ENCODE measurements at places on chromosomes 3 and 15. TPM values are rescaled to one million over a fixed set of nuclear protein-coding genes. Genes with fewer than 3 reads are reported as not detected.

- DNase-seq, result peak; percentile 12
Observed at GRCh38 chr3:61733876-61734275, 172.5 kb downstream of the PTPRG start.

DNA sequence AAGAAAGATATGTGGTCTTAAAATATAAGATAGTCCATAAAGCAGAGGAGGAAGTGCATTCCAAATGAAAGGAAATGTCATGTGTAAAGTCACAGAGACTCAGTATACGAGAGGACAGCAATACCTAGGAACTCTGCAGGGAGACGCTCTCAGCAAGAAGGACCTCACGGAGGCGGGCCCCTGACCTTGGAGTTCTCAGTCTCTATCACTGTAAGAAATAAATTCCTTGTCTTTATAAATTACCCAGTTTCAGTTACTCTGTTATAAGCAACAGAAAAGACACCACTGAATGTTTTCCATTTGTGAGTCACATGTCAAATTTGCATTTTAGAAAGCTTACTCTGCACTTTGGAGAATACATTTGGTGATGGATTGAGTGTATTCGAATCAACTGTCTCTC lies 140.6 kb downstream of the GBE1 start:
- DNase-seq, result no peak

DNA sequence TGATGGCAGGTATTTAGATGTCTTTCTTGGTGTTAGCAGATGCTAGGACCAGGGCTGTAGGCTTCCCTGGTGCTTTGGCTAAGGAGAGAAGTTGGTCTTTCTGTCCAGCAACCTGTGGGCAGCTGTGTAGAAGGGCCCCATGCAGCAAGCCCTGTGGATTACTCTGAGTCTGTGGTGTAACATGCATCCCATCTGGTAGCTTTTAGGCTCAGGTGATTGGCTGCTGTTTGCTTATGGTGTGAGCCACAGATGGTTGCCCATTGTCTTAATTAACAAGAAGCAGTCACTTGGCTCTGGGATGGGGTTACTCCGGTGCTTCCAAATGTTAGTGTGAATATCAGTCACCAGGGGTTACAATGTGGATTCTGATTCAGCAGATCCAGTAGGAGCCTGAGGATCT lies 368.6 kb upstream of the C2CD4B start:
- DNase-seq, result no peak

DNA sequence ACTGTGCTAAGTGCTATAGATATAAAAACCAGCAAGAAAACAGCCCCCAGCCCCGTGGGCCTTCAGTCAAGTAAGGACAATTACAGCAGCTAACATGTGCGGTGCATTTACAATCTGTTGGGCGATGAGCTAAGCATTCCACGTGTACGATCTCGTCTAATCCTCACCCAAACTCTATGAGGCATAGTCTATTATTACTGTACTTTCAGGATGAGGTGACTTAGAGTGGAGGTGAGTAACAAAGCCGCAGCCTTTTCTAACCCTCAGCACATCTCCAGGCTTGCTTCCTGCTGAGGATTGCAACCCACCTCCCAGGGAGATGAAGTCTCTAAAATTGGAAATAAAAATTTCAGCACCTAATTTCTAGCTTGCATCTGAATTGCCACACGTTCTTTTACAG lies 53.2 kb upstream of the MCF2L2 start:
- DNase-seq, result no peak

DNA sequence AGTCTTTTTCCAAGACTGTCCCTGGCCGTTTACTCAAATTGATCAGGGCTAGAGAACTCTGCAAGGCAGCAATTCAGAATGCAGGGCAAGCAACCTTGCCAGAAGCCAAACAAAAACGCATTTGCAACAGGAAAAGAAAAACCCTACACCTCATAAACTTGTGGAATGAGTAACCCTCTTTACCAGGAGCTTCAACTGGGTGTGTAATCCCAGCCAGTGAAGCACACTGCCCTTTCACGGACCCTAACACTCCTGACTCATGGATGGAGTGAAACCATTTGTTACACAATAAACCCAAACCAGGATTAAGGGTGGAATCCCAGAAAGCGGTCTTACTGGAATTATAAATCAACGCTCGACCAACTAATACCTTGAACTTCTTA lies 14.8 kb upstream of the LDHAL6B start:
- DNase-seq, result peak; percentile 99

GRCh38 chr3:32435911-32436815 lies 44.5 kb downstream of the CMTM7 start:
- no peak for DNase-seq

DNA sequence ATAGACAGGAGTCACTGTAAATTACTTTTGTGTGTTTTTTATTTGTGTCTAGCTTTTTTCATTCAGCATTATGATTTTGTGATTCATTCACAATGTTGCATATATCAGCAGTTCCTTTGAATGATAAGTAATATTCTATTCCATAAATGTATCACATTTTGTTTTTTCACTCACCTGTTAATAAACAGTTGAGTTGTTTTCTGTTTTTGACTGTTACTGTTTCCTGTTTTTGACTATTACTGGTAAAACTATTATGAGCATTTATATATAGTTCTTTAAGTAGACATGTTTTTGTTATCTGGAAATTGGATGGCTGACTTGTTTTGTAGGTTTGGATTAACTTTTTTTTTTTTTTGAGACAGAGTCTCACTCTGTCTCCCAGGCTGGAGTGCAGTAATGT lies 138.4 kb downstream of the RSRC1 start:
- DNase-seq, result no peak

GRCh38 chr3:179391906-179392305 lies 44.4 kb downstream of the MFN1 start:
- DNase-seq, result no peak

- no peak for DNase-seq
Observed at GRCh38 chr3:128439226-128439625, 27.5 kb downstream of the DNAJB8 start.

The GADL1 gene
- total RNA-seq, result not detected

The MYZAP gene
- 0.43 TPM for total RNA-seq

The OR5H2 gene
- not detected for total RNA-seq

The CYP1A2 gene
- not detected for total RNA-seq

The FAM240A gene
- total RNA-seq, result not detected

The VEPH1 gene
- total RNA-seq, result 10.3 TPM

All from fibroblast of villous mesenchyme (primary cell).